ENCODE measurements at places on chromosomes 3 and 15.

GRCh38 chr3:51304230-51304629 is 80.9 kb upstream of the MANF start:
- DNase-seq = no peak

- no peak for DNase-seq
Observed at GRCh38 chr15:95868970-95869369, 461.5 kb upstream of the NR2F2 start.

GRCh38 chr3:182083112-182083511 is 371.4 kb downstream of the SOX2 start:
- DNase-seq = no peak

DNA sequence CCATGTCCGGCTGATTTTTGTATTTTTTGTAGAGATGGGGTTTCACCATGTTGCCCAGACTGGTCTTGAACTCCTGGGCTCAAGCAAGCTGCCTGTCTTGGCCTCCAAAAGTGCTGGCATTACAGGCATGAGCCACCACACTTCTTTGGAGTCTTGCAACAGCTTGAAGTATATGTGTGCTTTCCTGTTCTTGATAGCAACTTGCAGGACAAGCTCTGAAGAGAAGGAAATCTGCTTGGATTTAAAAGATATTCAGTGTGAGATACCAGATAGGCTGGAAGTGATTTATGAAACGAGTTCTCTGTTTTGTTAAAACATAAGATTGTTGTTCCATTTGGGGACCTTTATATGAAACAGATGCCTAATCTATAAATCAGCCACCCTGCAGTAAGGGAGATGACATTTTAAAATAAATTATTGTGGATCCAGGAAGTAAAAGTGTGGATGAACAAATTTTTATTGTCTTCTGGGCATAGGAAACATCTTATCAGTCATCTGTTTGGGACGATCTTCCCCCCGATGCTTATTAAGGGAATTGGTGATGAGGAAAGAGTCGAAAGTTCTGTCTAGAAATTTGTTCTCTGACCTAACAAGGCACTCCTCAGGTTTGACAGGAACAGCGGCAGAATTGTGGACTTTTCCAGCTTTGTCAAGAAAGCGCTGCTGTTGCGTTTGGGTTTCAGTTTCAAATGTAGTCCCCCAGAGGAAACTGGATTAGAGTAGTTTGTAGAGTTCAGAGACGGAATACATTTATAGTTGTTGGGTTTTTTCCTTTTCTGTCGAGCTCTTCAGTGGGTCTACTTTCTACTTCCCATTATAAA is 53.7 kb upstream of the MAGI1 start:
- no peak for DNase-seq
